ENCODE measurements at places on chromosomes 7 and 10.

GRCh38 chr7:136134503-136134902, 157.3 kb upstream of the MTPN start:
- DNase-seq = no peak

DNA sequence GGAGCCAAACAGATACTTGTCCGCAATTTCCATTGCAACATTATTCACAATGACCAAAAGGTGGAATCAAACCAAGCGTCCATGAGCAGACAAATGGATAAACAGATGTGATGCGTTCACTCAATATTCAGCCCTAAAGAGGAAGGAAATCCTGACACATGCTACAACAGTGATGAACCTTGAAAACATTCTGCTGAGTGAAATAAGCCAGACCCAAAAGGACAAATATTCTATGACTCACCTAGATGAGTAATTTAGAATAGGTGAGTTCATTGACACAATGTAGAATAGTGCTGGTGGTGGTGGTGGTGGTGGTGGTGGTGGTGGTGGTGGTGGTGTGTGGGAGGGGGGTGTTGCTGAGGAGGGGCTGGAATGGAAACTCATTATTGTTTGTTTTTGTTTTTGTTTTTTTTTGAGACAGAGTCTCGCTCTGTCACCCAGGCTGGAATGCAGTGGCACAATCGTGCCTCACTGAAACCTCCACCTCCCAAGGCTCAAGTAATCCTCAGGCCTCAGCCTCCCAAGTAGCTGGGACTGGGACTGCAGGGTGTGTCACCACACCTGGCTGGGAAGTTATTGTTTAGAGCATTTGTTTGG, 28.6 kb downstream of the SMKR1 start:
- DNase-seq = peak; percentile 26

- no peak for DNase-seq
Observed at GRCh38 chr7:102030696-102031095, 213.3 kb downstream of the CUX1 start.

DNA sequence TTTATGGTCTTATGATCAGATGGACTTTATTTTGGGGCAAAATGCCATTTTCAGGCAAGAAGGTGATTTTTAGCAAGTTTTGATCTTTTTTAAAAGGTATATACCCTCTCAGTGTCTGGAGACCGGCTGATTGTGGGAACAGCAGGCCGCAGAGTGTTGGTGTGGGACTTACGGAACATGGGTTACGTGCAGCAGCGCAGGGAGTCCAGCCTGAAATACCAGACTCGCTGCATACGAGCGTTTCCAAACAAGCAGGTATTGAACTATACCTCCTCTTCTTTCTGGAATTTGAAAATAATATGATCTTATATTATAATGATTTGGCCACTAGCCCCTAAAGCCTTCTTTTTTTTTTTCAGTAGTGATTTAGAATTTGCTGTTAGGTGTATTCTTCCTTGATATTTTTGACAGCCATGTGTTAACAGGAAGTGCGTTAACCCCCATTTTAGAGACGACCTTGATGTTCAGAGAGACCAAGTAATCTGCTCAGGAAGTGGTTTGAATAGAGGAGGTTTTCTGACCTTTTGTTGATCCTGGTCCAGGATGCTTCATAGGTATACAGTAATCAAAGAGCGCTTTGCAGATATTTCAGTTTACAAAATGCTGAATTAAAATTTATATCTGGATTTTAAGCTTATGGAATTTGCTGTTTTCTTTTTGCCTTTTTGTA, 6.2 kb downstream of the BUB3 start:
- no peak for DNase-seq

- DNase-seq = no peak
Observed at GRCh38 chr7:73520673-73521635, 1.1 kb downstream of the BAZ1B start.

- no peak for DNase-seq
Observed at GRCh38 chr10:86363184-86363832, 3.3 kb downstream of the GRID1 start.

DNA sequence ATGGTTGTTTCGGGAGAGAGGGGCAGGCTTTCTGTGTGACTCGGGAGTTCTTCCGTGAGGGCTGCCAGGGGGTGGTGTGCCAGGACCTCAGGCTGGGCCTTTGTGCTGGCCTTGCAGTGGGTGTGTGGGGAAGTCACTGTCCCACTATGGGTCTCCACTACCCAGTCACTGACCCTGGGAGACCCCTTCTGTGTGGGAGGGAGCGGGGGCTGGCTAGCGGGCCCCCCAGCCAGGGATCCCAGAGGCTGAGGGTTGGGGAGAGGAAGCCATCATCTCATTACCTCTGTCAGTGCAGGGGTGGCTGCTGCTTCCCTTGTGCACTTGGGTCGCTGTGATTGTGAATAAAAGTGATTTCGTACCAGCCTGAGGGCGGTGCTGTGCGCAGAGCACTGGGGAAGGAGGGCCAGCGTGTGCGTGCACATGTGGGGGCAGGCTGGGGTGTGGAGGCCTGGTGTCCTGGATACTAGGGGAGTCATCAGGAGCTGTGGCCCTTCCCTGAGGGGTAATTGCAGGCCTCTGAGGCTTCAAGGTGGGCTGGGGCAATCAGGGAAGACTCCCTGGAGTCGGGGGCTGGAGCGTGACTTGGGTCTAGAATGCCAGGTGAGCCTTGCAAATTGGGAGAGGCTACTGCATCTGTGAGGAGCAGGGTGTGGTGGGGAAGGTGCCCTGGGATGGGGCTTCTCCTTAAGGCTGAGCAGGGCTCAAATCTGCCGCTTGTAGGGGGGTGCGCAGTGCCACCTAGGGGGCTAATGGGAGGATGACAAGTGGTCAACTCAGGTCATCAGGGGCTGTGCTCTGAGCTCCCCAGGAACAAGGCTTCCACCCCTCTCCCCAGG, 98.9 kb downstream of the NEURL1 start:
- peak; percentile 14 for DNase-seq

DNA sequence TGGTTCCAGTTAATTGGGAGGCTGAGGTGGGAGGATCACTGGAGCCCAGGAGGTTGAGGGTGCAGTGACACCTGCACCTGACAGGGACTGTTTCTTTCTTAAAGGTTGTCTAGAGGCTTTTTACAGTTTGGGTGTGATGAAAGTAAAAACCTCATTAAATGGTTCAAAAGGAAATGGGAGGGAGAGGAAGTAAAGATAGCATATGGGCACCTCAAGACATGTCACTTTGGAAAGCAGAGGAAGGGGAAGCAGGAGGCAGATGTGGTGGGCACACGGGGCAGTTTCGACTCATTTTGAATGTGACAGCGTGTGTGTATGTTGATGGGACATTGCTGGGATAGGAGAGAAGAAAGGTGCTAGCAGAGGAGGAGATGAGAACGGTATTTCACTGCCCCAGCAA, 203.1 kb downstream of the MLLT10 start:
- no peak for DNase-seq

- DNase-seq = no peak
Observed at GRCh38 chr7:83130623-83131545, 31.8 kb downstream of the PCLO start.

DNA sequence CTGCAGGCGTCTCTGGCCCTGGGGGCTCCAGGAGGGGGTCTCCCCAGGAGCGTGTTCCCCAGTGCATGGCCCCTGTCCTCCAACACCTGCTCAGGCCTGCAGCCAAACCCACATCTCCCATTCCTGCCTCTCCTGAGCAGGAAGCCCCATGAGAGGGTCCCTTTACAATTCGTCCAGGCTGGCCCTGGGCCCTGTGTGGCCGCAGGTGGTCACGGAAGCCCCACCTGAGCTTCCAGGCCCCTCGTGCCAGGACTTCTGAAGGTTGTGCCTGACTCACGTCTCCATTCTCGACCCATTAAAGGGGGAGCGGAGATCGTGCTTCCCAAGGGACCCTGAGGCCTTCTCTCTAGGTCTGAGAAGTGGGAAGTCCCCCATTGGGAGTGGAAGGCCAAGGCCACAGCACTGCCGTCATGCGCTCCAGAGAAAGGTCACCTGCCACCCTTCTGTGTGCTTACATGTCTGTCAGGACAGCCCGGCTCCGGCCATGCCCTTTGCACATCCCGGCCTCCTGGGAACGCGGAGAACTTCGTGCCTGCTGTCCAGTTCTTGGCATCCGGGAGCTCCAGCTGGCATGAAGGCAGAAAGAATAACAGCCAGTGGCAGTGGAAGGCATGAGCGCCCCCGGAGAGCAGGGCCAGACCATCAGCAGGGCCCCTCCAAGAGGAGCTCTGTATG, 382.3 kb downstream of the DNAJB6 start:
- no peak for DNase-seq

GRCh38 chr10:19532411-19532810, 283.8 kb upstream of the PLXDC2 start:
- no peak for DNase-seq

DNA sequence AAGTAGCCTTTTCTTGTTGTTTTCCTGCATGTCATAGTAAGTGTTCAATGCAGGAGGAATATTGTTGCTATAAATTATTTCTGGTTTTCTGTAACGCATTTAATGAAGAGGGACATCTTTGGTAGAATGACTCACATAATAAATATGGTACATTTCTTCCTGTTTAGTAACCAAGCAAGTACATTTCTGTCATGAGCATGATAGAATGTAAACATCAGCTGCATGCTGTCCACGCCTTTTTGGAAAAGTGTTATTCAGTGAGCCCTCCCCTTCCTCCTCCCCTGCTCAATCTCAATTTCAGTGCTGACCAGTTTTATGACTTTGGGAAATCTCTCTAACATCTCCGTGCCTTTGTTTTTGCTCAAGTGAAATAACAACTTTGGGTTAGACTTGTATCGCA, 664.0 kb downstream of the XPNPEP1 start:
- DNase-seq = no peak

- no peak for DNase-seq
Observed at GRCh38 chr10:94066411-94066810, 72.7 kb downstream of the PLCE1 start.

GRCh38 chr10:73168465-73168803, 515 bp downstream of the FAM149B1 start:
- no peak for DNase-seq

DNA sequence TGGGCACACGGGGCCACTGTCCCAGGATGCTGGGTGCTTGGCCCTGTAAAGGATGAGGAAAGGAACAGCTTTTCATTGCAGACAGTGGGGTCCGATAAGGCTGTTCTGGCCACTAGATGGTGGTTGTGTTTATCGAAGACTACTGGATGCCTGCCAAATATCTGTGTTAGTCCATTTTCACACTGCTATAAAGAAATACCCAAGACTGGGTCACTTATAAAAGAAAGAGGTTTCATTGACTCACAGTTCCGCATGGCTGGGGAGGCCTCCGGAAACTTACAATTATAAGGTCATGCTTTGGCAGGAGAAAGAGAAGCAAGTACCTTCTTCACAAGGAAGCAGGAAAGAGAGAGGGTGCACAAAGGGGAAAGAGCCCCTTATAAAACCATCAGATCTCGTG, 32.2 kb upstream of the GARS1 start:
- no peak for DNase-seq

DNA sequence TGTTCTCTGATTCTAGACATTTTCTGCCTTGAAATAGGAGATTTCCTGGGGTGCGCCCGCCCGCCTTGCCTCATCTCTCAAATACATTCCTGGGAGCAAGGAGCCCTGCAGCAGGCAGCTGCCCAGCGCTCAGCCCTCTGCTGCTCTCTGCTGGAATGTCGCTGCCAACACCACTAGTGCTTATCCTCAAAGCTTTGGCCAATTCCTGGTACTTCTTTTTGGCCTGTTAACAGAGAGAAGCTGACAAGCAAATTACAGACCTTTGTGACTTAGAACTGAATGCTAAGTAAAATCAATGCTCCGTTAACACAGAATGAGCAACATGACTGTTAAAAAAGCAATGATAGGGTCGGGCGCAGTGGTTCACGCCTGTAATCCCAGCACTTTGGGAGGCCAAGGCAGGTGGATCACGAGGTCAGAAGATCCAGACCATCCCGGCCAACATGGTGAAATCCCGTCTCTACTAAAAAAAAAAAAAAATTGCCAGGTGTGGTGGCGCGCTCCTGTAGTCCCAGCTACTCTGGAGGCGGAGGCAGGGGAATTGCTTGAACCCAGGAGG, 41.9 kb upstream of the SYPL1 start:
- DNase-seq = peak; percentile 72

- no peak for DNase-seq
Observed at GRCh38 chr7:27097686-27098577, 2.1 kb upstream of the HOXA1 start.

GRCh38 chr10:131242007-131242406, 69.5 kb downstream of the TCERG1L start:
- no peak for DNase-seq

GRCh38 chr7:38453168-38453567, 178.0 kb downstream of the AMPH start:
- DNase-seq = no peak

- DNase-seq = no peak
Observed at GRCh38 chr10:98899018-98899417, 336.6 kb downstream of the HPSE2 start.

GRCh38 chr10:30502266-30503060, 68.5 kb downstream of the MAP3K8 start:
- DNase-seq = no peak

DNA sequence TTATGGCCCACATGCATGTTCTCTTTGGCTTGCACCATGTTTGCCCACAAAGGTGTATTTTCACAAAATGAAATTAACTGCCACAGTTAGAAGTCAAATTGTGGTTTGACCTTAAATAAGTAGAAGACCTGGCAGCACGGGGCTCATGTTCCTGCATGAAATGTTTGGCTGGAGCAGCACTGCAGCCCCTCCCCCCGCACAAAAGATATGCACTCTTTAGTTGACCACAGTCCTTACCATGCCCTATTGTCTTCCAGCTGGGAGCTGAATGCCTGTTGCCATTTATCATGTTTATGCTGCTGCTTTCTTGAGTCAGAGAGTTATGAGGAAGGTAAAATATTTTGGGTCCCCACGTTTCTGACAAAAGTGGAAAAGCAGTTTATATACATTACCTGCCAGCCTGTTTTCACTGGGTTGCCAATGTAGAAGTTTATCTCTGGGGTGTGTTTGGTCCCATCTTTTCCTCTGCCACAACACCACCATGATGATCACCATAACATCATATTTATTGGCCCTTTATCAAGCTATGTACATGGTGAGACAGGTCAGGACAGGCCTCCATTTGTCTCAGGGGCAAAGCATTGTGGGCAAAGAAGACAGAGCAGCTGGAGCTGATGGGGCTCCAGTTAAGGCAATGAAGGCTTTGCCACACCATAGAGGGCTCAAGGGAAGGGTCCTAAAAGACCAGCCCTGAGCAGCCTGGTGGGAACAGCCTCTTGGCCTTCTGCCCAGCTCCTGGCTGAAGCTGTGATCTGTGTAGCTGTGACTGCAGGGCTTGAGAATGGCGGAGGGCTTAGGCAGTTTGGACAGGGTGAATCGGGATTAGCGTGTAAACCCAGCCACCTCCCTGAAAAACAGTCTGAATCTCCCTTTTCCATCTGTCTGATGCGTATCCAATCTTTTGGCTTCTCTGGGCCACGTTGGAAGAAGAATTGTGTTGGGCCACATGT, 5.4 kb downstream of the PRF1 start:
- no peak for DNase-seq

Data from T-helper 2 cell (primary cell).